NCI-H82 (cell line): ENCODE measurements at places on chromosomes 2 and 18.

- DNase-seq, result no peak
These were observed 34.0 kb upstream of the GPR55 start for GRCh38 chr2:230958820-230959756.

DNA sequence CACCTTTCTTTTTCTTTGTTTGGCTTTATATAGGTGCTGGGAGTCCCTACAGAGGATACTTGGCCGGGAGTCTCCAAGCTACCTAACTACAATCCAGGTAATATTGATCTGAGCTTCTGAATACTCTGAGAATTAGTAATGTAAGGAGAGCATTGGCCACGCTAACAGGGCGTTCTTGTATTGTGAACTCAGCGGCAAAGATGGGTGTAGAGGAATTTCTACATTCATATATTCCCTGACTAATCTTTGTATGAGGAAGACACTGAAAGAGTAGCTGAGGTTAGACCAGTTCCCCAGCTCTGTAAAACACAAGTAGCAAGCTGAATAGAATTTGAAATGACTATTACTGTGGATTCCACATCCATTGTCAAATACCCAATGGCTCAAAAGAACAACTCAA lies 48.5 kb downstream of the CDK15 start:
- DNase-seq, result no peak

- no peak for DNase-seq
These were observed 10.3 kb upstream of the TMEM37 start for GRCh38 chr2:119421304-119421703.

DNA sequence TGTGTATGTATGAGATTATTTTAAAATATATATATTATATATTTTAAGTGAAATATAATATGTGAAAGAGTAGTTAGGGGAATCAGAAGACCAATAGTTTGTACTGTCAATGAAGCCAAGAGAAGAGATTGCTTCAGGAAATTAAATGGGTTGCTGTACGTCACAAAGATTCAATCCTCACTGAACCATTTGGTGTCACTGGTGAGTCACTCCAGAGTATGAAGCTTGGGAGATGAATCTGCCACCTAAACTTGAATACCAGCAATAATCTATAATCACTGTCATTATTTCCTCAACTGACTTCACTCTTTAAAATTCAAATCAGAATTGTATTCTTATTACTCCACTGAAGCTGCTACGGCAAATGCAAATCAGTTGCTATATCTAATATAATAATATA lies 41.9 kb upstream of the SCN9A start:
- peak; percentile 50 for DNase-seq

DNA sequence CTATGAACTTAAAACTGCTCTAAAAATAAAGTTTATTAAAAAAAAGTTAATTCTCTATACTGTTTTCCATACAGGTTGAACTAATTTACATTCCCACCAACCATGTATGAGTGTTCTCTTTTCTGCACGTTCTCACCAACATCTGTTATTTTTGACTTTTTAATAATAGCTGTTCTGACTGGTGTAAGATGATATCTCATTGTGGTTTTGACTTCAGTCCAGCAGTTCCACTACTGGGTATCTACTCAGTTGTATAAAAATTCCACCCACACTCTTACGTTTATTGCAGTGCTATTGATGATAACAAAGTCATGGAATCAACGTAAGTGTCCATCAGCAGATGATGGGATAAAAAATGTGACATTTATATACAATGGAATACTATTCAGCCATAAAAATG lies 33.7 kb downstream of the SPAG16 start:
- DNase-seq, result no peak

- DNase-seq, result no peak
These were observed 37.8 kb downstream of the ANTXR1 start for GRCh38 chr2:69050802-69051201.

DNA sequence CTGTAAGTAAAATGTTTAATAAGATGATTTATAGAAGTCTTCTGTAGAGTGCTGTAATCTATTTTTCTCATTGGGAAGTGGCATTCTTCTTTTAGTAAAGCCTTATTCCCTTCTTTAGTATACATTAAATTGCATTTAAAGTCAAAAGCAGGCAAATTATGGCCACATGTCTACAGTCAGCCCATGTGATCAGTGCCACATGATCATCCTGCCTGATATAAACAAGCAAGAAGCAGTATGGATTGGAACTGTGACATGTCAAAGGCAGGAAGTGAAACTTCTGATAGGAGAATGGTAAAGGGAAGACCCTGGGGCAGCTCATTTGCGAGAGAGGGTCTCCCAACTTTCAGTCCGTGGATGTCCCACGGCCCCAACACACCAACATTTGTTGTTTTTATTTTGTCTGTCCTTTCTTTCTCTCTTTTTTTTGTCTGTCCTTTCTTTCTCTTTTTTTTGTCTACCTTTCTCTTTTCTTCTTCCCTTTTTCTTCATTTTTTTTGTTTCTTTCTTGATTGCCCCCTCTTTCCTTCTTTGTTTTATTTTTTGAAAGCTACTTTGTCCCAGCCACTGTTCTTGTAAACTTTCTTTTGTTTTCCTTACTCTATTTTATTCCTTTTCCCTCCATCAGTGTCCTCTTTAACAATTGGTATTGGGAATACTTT lies 154.9 kb downstream of the DTNA start:
- no peak for DNase-seq
